ENCODE measurements at places on chromosomes 3 and 15.

- no peak for DNase-seq
These were observed 61.4 kb downstream of the SMAD6 start for GRCh38 chr15:66763186-66764071.

DNA sequence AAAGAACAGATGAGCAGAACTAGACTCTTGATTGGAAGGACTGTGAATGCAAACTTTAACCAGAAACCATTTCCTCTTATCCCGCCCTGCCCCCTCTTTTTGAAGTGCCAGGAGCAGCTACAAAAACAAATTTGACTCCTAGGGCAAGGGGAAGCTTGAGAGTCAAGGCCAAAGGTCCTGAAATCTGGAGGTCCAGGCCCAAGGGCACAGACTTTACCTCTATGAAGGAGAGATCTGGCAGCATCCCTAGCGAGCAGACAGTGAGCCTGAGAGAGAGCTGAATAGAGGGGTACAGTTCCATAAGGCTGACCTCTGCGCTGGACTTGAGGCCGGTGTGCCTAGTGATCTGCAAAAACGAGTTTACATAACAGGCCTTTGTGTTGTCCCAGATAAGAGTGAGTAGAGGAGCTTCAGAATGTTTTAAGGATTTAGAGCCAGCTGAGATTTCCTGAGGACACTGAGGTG is 5.1 kb downstream of the RAB43 start:
- DNase-seq = no peak

DNA sequence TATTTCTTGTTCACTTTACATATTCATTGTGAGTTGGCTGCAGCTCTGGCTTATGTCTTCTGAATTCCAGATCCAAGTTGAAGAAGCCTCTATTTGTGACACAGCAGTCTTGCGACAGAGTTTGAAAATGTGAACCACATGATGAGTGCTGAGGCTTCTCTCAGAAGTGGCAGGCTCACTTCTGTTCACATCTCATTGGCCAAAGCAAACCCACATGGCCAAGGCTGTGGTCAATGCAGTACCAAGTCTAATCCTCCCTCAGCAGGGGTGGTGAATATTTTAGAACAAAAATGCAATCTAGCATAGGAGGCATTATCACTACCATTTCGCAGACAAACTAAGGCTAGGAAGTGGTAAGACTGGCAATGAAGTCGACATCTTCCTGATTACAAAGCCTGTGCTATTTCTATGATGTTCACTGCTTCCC is 45.2 kb downstream of the CDCP1 start:
- DNase-seq = no peak

DNA sequence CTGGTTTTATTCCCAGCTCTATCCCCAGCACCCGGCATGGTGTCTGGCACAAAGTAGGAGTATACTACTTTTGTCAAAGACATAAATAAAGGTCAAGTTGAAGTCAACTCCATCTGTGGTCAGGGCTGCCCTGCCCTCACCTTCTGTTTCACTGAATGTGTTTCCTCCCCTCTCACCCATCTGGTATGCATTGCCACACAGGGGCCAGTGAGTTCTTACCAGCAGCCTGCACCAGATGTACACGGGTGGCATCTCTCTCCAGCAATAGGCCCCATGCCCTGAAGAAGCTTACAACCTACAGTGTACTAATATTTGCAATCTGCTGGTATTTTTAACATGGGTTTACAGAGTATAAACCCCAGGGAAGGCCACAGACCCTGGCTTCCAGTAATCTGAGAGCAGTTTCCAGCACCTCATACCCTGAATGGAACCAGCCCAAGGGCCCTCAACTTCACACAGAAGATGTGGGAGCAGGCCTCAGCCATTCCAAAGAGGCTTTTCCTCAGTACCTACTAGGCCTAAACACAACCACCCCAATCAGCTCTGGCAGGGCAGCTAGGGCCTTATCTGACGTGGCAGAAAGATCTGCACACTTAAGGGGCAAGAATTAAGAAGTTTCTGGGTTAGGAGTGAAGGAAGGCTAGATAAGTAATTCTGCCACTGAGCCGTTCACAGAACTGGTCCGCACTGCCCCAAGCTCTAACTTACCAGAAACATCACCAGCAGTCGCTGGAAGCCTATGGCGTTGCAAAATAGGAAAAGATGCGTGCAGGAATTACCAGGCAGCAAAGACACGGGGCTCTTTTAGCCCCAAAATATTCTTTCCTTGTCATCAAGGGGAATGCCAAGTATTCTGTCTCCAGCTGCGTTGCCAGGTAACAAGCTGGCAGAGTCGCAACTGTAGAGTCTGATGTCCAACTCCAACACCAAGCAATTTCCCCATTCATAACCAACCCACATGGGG is 2.1 kb downstream of the IDH2 start:
- no peak for DNase-seq

- DNase-seq = no peak
These were observed 429.8 kb upstream of the PDZRN3 start for GRCh38 chr3:74054566-74054965.

All from stimulated activated CD8-positive, alpha-beta memory T cell treated with anti-CD3 and anti-CD28 coated beads, Interleukin-7, amount 100 ng/mL, for 1 hour (primary cell).